Sciatic nerve (tissue), 2 donors: ENCODE measurements at places on chromosomes 3 and 15.
A peak's percentile ranks its signal among the peaks of the same experiment; 100 is the strongest.

DNA sequence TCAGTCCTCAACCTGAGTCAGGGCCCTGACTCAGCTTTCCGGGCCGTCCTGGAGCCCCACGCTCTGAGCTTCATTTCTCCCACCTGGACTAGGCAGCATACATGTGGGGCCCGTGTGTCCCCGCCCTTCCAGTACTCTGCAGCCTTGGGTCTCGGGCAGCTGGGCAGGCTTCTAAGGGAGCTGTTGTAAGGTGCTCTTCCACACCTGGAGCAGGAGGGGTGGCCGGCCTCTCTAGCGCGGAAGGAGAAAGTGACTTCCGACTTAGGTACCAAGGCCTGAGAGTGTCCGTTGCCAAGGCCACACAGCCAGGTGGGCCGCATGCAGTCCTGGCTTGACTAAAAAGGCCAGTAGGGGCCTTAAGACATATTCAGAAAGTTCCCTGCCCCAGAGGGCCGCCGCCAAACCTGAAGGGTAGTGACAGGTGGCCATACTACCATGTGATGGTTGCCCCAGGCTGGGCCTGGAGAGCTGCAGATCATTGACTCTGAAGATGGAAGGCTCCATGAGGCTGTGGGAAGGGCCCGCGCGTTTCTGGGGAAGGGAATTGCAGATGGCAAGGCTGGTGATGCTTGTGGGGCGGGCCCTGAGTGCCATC is 9.4 kb upstream of the SEMA3B start:
- no peak for DNase-seq

- peak; percentile 92 for DNase-seq
These were observed 14.4 kb upstream of the MRPS22 start for GRCh38 chr3:139329364-139329850.

DNA sequence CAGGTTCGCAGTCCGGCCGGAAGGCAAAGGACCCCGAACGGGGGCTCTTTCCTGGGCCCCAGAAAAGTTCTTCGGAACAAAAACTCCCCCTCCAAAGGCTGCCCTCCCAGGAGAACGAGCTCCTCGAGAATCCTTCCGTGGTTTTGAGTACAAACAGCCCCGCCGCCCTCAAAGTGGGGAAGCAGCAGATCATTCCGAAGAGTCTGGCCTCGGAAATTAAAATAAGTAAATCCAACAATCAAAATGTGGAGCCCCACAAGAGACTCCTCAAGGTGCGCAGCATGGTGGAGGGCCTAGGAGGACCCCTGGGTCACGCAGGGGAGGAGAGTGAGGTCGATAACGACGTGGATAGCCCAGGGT is 1.3 kb downstream of the ARHGEF26 start:
- no peak for DNase-seq

- no peak for DNase-seq
These were observed 3.9 kb downstream of the FEZF2 start for GRCh38 chr3:62369476-62369743.

DNA sequence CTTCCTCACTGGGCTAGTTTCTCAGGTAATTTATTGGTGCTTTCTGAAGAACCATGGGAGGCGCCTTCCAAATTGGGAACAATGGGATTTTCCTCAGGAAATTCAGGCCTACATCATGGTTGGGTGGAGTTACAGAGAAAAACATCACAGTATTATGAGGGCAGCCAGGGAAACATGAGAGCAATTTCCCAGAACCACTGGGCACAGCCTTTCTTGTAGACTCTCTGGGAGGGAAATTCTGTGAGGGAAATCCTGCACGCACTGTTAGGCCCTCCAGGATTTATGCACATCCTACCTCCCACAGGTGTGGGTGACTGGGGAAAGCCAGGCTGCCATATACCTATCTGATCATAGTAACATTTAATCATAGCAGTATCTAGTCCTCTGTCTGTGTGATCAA is 13.2 kb downstream of the POPDC2 start:
- DNase-seq, result no peak

DNA sequence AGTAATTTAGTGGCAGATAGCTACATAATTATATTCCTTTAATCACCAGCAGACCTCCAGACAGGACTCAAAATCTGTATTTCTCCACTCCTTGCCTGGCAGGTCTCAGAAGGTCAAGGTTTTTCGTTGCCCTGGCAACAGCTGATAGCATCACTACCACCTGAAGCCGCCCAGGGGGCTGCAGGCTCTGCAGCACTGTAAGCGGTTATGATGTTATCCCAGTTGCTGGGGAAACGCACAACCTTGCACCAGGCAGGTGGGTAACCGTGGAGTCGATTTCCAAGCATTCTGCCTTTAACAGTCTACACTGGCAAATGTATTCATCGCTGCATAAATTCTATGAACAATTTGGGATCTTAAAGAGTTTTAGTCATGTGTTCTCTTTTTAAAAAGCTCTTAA is 756.3 kb downstream of the NTRK3 start:
- no peak for DNase-seq

GRCh38 chr3:69951616-69952015 is 47.9 kb upstream of the SAMMSON start:
- DNase-seq, result no peak

DNA sequence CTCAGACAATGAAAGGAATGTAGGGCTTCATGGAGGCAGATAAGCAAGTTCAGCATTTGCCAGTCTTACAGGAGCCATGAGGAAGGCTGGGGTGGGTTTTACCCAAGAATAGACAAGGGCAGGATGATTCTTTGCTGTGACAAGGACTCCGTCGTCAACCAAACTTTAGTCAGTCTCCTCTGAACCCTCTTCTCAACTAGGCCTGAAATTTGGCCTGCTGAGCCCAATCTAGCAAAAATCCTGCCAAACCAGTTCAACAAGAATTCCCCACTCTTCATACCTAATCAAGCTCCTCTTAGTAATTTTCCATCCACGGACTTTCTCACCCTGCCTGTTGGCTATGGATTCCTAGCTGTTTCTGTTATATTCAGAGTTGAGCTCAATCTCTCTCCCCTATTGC is 280.5 kb downstream of the TBL1XR1 start:
- no peak for DNase-seq

- DNase-seq, result no peak
These were observed 415.7 kb upstream of the THBS1 start for GRCh38 chr15:39165020-39165706.

- no peak for DNase-seq
These were observed 683.4 kb upstream of the CFAP20DC start for GRCh38 chr3:59733041-59733809.
